AG08396 (cell line): ENCODE measurements at places on chromosomes 11 and 22.

GRCh38 chr11:96203567-96204365, 139.2 kb downstream of the MAML2 start:
- no peak for DNase-seq

DNA sequence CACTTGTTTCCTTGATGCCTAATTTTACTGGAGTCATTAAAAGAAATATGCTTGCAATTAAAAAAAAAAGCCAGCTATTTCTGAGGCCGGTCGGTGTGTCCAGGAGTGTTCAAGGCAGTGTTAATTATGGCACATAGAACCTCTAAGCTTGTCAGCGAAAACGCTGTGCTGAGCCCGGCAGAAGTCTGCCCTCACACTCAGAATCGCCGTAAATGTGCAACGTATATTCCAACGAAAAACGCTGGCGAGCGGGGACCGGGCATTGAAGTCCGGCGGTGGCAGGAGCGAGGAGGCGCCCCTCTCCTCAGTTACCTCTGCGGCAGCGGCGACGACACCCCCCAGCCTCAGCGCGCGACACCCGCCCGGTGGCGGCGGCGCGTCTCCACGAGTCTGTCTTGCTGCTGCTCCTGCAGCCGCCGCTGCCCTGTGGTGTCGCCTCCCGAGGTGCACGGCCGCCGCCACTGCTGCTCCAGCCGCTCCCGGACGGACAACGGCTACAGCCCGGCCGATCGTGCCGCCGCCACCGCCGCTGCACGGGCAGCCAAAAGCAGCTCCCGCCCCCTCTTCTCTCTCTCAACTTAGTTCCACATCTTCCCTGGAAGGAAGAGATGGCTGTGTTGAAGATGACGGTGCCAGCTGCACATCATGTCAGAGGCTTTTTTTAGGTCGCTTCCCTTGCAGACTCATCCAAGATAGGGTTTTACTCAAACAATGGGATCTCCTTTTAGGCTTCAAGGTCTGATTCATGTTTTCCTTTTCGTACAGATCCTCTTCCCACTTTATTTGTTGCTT, 56.0 kb downstream of the JAM3 start:
- no peak for DNase-seq

DNA sequence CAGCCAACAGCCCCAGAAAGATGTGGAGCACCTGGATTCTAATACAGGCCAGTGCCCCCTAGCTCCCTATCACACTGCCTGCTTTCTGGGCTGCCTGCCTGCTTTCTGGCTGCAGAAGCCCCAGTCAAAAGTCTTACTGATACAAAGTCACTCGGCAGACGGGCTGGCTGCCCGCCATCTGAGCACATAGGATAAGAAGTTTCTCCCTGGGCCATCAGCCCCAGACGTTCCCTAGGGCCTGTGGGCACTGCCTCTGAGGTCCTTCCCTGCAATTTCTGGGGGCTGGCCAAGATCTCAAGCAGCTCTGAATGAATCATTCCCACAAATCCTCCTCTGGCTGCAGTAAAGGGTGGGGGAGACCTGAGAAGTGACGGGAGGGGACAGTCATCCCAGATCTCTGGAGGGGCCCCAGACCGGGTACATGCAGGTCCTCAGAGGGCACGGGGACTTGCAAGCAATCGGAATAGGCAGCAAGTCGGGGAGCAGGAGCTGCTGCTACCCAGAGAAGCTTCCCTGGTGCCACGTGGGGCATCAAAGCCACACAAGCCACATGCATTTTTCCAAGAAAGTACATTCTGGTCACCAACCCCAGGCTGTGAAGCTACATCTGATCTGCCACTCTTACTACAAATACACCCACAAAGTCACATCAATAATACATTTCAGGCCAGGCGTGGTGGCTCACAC, 4.7 kb downstream of the TPST2 start:
- DNase-seq, result peak; percentile 63

DNA sequence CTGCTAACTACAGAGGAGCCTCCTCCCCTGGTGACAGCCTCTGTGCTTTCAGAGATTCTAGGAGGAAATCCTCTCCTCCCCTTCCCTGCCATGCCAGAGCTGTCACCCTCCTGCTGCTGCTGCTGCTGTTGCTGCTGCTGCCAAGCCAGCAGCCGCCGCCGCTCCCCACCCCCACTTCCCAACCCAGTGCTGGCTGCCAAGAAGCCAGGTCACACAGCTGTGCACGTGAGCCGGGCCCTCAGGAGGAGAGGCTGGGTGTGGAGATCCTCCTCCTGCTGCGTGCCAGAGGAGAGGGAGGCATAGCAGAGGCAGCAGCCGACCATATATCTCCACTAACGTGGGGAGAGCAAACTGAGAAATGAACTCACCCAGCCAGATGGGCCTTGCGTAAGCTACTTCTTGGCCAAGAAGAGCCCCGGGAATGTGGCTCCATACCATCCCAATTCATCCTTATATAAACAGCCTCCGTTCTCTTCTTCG, 12.4 kb downstream of the CRY2 start:
- peak; percentile 95 for DNase-seq

GRCh38 chr22:39924286-39924685, 23.4 kb downstream of the GRAP2 start:
- DNase-seq, result no peak
